ENCODE measurements at places on chromosomes 1 and 21. TPM values are rescaled to one million over a fixed set of nuclear protein-coding genes. Genes with fewer than 3 reads are reported as not detected.

LRIG2 gene
- 23.4 TPM for total RNA-seq

SPRR5 gene
- total RNA-seq = not detected

UTS2 gene
- not detected for total RNA-seq

DNA sequence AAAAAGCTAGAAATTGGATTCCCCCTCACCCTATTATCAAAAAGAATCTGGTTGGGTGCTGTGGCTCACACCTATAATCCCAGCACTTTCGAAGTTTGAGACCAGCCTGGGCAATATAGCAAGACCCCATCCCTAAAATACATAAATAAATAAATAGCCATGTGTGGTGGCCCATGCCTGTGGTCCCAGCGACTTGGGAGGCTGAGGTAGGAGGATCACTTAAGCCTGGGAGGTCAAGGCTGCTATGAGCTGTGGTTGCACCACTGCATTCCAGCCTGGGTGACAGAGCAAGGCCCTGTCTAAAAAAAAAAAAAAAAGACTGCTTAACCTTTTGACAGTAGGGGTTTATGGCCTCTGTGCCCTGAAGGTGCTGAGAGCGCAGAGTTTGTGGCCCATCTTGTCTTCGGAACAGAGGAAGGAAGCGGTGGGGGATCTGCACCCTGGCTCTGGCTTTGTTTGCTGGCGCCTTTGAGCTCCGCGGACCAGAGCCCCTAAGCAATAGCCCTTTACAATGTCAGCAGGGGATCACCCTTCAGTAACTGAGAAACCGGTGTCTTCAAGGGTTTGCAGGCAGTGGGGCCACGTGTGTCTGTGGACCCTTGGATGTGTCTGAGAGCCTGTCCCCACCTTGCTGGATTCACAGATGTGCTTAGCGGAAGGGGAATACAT is 22.1 kb downstream of the SLC2A7 start:
- DNase-seq = no peak

EPRS1 gene
- total RNA-seq = 135 TPM

DNA sequence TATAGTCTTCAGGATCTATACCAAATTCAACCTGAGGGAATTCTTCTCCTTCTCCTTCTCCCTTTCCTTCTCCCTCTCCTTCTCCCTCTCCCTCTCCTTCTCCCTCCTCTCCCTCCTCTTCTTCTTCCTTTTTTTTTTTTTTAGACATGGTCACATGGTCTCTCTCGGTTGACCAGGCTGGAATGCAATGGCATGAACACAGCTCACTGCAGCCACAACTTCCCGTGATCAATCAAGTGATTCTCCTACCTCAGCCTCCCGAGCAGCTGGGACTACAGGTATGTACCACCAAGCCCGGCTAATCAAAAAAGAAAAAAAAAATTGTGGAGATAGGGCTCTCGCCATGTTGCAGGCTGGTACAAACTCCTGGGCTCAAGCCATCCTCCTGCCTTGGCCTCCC is 51.5 kb downstream of the DNAI4 start:
- DNase-seq = no peak

AKNAD1 gene
- not detected for total RNA-seq

PAX7 gene
- total RNA-seq = 0.07 TPM

AMY2A gene
- total RNA-seq = not detected

DNA sequence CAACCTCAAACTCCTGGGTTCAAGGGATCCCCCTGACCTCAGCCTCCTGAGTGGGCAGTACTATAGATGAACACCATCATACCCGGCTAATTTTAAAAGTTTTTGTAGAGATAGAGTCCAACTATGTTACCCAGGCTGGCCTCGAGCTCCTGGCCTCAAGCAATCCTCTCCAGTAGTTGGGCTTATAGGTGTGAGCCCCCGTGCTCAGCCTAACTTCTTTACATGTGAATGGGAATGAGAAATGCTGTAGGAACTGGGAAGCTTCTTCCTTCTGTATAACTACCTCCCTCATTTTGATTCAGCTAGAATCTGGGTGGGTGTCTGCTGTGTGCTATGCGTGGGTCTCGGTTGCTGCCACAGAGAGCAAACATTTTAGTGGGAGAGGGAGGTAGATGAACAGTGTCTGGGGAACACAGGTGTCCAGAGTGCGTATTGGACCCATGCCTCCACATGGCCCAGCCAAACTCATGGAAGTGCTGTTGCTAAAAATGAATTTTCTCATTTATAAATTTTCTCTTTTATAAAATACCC is 150.6 kb downstream of the NOS1AP start:
- no peak for DNase-seq

LAMC1 gene
- total RNA-seq = 51.8 TPM

GRCh38 chr1:227059076-227059475 is 119.0 kb downstream of the COQ8A start:
- no peak for DNase-seq

TARBP1 gene
- total RNA-seq = 32.4 TPM

- DNase-seq = no peak
These were observed 11.7 kb upstream of the MYOCOS start for GRCh38 chr1:171610385-171610784.

DISC1 gene
- 9.1 TPM for total RNA-seq

AGBL4 gene
- 3.5 TPM for total RNA-seq

DNA sequence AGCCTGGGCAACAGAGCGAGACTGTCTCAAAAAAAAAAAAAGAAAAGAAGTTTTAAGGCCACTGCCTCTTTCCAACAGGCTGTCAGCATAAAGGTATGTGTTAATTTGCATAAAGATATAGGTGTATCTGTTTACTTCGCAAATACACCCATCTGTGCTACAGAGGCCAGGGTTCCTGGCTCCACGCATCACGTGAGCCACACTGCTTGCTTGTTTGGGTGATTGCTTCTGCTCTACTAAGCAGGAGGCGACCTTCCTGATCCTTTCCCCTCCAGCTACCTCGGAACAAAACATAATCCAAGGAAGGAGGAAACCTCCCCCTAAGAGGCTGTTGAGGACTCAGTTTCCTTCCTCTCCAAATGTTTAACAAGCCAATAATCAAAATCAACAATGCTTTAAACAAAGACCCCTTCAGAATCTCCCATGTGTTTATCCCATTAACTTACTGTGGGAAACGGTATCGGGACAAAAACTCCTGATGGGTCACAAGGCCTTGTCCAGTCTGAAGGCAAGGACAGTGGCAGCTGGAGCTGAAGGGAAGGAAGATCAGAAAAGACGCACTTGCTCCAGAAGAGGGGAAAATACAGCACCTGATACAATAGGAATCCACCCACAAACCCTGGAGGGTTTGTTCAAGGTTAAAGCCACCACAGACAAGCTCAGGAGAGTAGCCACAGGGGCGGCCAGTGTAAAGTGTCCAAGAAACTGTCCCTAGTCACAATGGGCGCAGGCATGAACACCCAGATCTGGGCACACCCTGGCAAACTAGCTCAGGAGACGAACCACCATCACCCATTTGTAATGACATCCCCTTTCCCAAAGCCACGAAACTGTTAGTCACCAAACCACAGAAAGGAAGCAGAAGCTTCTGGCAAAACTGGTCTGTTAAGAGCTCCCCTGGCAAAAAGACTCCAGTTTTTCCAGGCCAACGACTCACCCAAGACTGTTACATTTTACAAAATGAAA is 17.2 kb downstream of the CTNNBIP1 start:
- no peak for DNase-seq

DNA sequence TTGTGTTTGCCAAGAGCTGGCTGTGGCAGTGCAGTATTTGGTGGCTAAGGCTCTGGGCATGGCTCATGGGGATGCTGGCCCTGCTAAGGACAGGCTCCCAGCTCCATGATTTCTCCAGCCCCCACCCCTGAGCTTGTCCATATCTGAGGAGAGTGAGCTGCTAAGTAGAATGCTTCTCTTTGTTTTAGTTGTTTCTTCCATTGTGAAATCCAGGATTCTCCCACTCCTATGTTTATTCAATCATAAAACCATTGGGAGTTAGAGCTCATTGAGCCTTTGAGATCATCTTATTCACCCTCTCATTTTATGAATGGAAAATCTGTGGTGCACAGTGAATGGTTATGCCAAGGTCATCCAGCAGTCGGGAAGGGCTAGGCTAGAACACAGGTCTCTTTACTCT is 188.8 kb downstream of the TNR start:
- DNase-seq = no peak

DNA sequence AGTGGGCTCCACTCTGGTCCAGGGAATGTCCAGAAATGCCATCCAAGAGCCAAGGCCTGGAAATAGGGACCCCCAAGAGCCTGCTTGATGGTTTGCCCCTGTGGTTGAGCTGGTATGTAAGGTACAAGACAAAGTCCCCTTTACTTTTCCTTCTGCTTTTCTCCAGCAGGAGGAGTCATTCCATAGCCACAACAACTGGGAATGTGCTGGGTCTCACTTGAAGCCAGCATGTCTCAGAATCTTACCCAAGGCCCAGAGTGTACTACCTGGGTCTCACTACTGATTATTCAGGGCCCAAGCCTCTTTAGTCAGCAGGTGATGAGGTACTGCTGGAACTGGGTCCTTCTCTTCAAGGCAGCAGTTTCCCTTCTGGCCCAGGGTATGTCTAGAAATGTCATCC is 62.1 kb upstream of the CD55 start:
- DNase-seq = no peak

ADPRS gene
- 16.8 TPM for total RNA-seq

DNA sequence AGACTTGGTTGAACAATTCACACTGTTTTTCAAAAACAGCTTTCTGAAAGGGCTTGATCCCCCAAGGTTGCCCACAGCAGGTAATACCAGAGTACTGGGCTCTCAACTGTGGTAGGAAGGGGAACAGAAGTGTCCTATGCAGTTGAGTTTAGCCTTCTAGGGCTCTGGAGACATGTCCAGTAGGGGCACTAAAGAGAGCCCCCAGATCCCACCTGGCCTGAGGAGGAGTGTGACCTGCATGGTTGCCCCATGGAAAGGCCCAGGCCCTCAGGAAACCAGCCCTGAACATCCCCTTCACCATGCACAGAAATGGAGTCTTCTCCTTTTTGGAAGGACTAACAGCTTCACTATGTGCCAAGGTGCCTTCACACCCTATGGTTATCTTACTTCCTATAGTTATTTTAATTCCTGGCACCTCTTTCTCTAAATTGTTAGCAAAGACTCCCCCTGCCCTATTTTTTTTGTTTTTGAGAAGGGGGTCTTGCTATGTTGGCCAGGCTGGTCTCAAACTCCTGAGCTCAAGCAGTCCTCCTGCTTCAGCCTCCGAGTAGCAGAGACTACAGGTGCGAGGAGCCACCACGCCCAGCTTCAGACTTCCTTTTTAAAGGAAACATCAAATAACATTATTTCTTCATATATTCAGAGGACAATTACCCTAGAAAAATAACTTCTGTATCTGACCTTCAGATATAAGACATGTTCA is 16.8 kb upstream of the LSS start:
- DNase-seq = no peak

DNA sequence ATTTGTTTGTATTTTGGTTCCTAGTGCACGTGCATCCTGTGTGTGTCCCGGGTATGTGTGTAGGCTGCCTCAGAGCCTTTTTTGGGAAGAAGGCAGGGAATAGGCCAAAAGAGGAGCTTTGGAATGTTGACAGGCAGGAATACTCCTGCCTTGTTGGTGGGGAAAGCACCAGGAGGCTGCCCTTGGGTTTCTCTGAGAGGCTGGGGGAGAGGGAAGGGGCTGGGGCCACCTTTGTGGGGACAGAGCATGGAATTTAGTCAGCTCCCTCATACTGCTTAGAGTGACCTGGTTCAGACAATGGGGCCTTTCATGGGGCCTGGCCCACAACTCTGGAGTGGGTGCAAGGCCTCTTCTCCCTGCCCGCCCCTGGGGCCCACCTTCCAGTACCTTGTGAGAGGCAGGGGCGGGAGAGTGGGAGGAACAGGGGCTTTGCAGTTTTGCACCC is 31.3 kb downstream of the ACOT11 start:
- DNase-seq = no peak

SELP gene
- total RNA-seq = not detected

- DNase-seq = no peak
These were observed 196.9 kb downstream of the TTLL7 start for GRCh38 chr1:83802023-83802422.

- no peak for DNase-seq
These were observed 437.9 kb upstream of the PLXNA2 start for GRCh38 chr1:208681878-208682663.

- no peak for DNase-seq
These were observed 6.9 kb upstream of the ETV3 start for GRCh38 chr1:157145076-157145475.

GRCh38 chr1:31761883-31762282 is 2.3 kb downstream of the ADGRB2 start:
- no peak for DNase-seq

GRCh38 chr1:39214998-39215873 is 10.7 kb downstream of the MACF1 start:
- no peak for DNase-seq

- no peak for DNase-seq
These were observed 95.1 kb downstream of the PRRX1 start for GRCh38 chr1:170758992-170759391.

DNA sequence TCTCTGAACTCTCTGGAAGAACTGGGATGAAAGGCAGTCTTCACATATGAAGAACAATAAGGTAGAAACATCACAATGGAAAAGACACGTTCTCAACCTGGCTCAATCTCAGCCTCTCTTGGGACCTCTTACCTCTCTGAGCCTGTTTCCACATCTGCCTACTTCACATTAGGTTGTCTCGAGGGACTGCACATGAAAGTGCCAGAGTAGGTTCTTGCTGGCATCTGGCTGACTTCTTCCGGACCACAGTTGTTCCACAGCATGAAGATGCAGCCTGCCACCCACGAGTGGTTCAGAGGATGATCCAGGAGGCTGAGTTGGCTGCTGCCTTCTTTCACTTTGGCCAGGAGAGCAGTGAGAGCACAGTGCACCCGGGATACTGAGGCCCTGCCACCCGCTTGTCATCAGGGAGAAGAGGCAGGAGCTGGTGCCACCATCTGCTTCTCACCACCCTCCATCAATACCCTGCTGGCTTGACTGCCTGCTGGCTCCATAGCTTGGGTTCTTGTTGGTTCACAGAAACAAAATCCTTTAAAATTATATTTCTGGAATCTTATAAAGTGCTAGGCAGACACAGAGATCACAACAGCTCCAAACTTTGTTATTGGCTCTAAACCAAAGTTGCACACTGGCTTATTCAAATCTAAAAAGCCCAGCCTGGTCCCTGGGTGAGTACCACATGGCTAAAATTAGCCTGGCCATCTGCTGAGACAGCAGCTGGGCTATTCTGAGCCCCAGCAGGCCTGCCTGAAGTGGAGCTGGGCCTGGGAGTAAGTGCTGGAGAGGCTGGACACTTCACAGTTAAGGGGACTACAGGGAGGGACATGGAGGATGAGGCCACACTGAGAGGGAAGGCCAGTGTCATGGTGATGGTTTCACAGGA is 46.9 kb upstream of the LIN9 start:
- peak; percentile 79 for DNase-seq

- no peak for DNase-seq
These were observed 105.8 kb downstream of the TNFSF18 start for GRCh38 chr1:172944931-172945330.

- DNase-seq = no peak
These were observed 308.8 kb downstream of the SMYD3 start for GRCh38 chr1:246198115-246198816.

GRCh38 chr1:24704411-24705259 is 40.6 kb upstream of the CLIC4 start:
- DNase-seq = no peak

AGMAT gene
- total RNA-seq = 0.22 TPM
